H9 (cell line): ENCODE measurements at places on chromosomes 2 and 18. TPM values are rescaled to one million over a fixed set of nuclear protein-coding genes. Genes with fewer than 3 reads are reported as not detected.

GRCh38 chr18:14912967-14913366, 165.0 kb downstream of the ANKRD30B start:
- peaks cover 13% of the 10 kb centered on the region; the same call in 1 of the 2 replicates for H3K36me3 ChIP-seq
- H3K27me3 ChIP-seq: no peaks in the 10 kb centered on the region
- H3K4me1 ChIP-seq: no peaks in the 10 kb centered on the region
- no peak overlapping the region for H3K27ac ChIP-seq
- no peak for DNase-seq
- no peak overlapping the region for H3K4me3 ChIP-seq

DNA sequence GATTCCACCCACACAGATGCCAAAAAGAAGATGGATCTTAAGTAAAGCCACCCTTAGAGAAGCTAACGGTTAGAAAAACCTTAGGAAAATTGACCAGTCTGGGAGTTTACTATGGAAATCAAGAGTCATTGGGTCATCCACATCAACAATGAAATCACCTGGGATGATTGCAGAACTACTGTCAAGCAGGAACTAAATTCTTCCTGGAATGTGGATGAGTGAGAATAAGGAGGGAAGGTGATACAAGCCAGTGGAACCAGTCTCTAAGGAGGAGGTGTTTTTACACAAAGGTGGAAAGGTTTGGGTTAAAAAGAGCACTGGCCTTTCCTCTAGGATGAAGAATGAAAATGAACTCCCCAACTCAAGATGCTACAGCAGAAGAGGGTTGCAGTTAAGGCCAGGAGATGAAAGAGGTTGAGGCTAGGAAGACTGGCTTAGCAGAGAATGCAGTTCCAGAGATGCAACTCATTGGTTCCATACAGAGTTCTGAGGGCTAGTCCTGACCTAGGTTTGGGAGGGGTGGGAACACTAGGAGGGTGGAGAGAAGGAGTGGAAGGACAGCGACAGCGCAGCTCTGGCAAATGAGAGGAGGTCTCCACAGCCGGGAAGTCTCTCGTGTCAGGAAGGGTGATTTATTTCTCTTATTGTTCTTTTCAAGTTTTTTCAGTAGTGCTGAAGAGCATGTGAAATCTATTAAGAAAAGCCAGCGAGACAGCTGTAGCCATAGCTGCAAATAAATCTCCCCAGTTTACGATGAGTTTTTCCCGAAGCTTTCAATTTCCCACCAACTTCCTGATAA, 27.7 kb upstream of the KDM3A start:
- H3K4me1 ChIP-seq: no peaks in the 10 kb centered on the region
- H3K27me3 ChIP-seq: no peaks in the 10 kb centered on the region
- H3K4me3 ChIP-seq: no peak overlapping the region
- no peak for DNase-seq
- no peaks in the 10 kb centered on the region for H3K36me3 ChIP-seq

GRCh38 chr2:163681745-163682144, 54.1 kb downstream of the FIGN start:
- no peak for DNase-seq
- H3K36me3 ChIP-seq: no peaks in the 10 kb centered on the region
- H3K4me3 ChIP-seq: no peak overlapping the region
- H3K27me3 ChIP-seq: no peaks in the 10 kb centered on the region

FSHR gene
- total RNA-seq: not detected in 2 replicates

UPP2 gene
- not detected in 2 replicates for total RNA-seq

SOWAHC gene
- total RNA-seq: 20.1 and 20.9 TPM in 2 replicates
